ENCODE measurements at places on chromosomes 1 and 21.
A peak's percentile ranks its signal among the peaks of the same experiment; 100 is the strongest.

GRCh38 chr1:168879896-168880734 is 151.1 kb upstream of the DPT start:
- DNase-seq = peak; percentile 4

DNA sequence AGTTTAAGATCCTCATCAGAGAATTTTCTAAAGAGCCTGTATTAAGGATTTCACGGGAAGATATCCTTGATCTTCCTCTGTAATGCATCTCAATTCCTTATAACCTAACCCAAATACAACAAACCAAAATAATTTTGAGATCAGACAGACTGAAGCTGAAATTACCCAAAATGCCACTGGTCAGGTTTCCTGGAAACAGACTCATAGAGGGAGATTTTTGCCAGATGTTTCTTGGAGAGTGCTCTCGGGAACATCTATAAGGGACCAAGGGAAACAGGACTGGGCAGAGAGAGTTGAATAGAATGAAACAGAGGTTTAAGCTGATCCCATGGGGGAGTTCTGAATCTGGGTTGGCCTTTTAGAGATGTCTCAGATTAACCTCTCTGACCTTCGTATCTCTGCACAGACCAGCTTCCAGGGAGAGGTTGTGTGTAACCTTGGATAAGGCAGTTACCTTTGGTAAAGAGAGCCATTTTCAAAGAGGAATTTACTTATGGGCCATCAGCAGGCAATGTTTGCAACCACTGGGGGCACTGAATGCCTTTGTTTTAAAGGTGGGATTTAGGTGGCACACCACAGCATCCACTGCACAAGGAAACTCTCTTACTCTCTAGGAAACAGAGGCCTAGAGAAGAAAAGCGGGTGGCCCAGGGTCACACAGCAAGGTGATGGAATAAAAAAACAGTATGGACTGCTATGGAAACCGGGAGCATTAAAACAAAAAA is 130.8 kb upstream of the SGIP1 start:
- no peak for DNase-seq

- DNase-seq = no peak
These were observed 337.0 kb upstream of the NR5A2 start for GRCh38 chr1:199690496-199690895.

DNA sequence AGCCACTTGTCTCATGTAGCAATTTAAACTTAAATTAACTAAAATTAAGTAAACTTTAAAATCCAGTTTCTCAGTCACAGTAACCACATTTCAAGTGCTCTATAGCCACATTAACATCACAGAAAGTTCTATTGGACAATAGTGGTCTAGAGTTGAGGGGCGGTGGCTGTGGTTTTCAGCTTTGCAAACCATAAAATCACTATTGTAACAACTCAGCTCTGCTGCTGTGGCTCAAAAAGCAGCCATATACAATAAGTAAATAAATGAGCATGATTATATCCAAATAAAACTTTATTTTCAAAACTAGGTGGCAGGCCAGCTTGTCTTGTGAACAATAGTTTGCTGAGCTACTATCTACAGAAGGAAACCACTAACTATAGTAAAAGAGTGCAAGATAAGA is 43.4 kb upstream of the C1orf53 start:
- DNase-seq = no peak

- DNase-seq = no peak
These were observed 204.7 kb upstream of the LYPLAL1 start for GRCh38 chr1:218969006-218969405.

- no peak for DNase-seq
These were observed 40.4 kb downstream of the RIMS3 start for GRCh38 chr1:40625076-40625475.

DNA sequence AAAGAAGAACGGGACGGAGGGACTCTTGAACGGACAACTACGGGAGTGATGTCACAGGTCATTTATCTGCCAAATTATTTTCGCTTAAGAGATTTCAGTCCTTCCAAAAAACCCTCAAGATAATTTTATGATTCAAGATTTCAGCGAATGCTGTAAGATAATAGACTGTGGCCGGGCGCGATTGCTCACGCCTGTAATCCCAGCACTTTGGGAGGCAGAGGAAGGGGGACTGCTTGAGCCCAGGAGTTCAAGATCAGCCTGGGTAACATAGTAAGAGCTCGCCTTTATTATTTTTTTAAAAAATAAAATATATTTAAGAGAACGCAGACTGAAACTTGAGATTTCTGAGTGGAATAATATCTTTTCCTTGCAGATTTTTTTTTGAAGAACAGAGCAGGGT is 609 bp downstream of the RWDD2B start:
- no peak for DNase-seq

DNA sequence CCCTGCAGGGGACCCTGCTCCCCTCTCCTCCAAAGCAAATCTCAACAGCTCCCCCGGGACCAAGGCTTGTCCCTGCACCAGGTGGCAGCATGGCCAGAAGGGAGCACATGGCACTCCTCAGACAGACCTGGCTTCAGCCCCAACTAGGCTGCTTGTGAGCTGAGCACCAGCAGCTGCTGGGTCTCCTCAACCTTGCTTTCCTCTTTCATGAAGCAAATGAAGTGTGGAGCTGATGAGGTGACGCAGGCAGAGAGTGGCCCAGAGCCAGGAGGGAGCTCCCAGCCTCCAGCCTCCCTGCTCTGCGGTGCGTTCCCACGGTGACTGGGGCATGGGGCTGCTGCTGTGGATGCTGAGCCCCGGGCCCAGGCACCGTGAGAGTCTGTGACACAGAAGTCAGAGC is 34.0 kb downstream of the MEGF6 start:
- peak; percentile 77 for DNase-seq

DNA sequence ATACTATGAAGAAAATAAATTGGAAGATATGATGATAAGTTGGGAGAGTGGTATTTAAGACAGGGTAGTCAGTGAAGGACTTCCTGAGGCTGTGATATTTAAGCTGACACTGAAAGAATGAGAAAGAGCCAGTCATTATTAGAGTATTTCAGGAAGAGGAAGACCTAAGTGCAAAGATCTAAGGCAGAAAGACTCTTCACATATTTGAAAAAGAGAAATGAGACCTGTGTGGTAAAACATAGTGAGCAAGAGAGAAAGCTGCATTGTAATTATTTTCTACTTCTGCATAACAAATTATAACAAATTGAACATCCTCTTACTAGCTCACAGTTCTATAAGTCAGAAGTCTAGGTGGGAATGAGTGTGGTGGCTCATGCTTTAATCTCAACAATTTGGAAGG is 34.6 kb upstream of the DOCK7 start:
- DNase-seq = no peak

All from NCI-H524 treated with DMSO at 0.1 percent for 48 hours (cell line).